ENCODE measurements at places on chromosomes 5 and 9.

GRCh38 chr9:86300701-86301100 lies 18.4 kb upstream of the ISCA1 start:
- no peak for DNase-seq

GRCh38 chr9:89799221-89799620 lies 194.4 kb downstream of the GADD45G start:
- DNase-seq: no peak

DNA sequence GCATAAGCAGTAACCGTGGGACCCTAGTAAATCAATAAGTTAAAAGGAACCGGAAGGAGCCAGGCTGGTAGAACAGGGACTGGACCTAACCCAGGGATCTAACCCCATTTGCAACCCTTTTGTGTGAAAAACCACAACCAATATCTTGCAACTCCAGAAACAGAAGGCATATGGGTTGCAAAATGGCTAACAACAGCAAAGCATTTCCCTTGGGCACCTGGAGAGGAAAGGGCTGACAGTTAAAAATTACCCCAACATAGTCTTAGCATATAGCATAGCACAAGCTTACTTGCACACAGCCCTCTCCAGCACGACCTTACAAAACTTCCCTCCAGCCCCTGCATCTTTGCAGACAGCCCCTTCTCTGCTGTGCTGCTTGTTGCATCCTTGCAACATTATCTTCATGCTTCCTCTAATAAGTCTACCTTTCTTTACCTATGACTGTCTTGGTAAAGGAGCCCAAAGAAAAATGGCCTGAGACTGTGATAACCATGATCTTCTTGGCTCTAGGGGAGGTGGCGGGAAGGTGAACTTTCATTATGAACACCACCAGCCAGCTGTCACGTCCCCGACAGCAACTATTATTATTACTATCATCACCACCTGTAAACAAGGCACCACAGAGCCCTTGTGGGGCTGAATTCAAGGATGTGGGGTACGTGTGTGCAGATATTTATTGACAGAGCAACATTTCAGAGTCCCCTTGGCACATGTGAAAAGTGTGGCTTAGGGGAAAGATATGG lies 49.8 kb downstream of the PRRC1 start:
- DNase-seq: no peak

GRCh38 chr9:127875306-127875966 lies 2.0 kb downstream of the AK1 start:
- DNase-seq: no peak

- no peak for DNase-seq
Observed at GRCh38 chr5:60495644-60496520, 204.1 kb downstream of the DEPDC1B start.

- DNase-seq: no peak
Observed at GRCh38 chr5:112290691-112291090, 128.4 kb downstream of the EPB41L4A start.

DNA sequence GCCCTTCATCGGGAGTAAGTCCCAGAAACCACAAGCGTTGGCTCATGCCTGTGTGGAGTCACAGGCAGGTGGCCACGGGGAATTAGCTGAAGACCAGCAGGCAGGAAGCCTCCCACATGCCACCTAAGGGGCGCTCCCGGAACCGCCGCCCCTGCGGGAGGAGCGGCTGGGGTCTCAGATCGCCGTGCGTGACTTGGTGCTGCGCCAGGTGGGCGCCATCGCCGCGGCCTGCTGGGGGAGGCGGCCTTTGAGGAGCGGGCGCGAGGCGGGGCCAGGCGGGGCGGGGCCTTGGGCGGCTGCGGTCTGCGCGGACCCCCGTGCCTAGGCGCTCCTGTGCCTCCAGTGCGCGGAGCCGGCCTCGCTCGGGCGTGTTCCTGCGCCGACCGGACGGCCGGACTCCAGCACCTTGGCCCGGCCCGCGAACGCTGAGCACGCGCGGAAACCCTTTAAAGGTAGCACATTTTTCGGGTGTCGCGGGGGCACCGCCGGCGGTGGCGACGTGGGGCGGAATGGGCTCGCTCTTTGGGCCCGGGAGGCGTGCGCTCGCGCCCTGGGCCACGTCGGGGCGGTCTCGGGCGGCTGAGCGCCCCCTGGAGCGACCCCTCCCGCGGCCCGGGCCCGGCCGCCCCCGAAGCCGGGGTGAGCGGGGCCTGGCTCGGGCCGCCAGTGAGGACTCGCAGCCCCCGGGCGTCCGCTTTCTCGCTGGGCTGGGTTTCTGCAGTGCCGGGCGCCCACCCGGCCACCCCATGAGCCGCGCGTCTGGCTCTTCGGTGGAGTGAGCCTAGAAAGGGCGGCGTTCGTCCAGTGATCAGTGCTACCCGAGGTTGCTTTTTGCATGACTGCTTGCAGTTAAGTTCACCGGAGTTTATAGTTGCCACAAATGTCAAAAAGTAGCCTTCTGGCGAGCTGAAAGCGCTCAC lies 24.5 kb downstream of the LECT2 start:
- no peak for DNase-seq

DNA sequence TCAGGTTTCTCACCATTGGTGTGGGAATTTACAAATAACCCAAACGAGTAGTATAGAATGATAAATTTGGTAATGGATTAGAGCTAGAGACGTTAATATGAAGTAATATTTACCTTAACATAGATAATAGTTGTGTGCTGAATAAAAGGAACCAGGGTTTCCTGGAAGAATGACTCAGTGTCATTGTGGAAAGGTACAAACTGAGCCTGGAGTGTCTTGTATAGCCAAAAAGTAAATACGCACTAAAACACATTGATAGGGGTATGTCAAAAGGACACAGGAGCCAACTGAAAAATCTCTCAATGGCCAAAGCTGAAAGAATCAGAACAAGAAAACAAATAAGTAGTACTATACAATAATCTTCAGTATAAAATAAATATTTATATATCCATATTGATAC lies 363.5 kb downstream of the SLCO4C1 start:
- DNase-seq: no peak

DNA sequence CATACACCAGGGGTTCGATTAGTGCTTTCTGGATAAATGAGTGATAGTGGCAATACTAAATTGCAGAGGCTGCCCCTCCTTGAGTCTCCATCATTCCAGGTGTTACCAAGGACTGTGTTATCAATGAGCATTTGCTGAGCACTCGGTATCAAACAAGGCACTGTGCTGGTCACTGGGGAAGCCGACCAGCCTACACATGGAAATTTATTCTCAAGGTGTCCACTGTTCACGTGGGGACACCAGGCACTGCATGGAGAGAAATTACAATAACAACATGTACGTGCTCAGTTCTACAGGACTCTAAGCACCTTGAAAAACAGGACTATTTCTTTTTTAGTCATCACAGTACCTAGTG lies 22.2 kb downstream of the RGS3 start:
- no peak for DNase-seq

DNA sequence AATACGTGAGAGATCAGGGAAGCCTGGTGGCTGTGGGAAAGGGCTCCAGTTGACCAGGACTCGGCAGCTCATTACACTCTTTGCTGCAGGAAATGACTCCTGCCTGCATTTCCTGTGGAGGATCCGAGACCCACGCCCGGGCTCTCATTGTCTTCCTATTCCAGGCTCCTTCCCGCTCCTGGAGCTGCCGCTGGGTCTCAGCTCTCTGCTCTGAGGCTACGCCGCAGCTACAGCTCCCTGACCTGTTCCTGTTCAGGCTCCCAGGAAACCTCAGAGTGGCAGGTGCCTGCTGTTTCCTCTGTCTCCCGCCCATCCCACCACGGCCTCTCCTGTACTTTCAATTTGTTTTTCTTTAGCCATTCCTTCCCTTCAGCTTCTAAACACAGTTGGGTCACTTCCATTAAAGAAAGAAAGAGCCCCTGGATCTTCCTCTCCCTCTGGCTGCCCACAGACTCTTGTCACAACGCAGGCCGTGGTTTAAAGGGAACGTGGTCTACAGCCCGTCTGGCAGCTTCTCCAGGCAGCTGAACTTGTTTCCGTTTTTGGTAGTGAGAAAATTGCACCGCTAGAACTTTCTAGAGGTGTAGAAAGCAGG lies 71.5 kb downstream of the IL6ST start:
- DNase-seq: no peak

DNA sequence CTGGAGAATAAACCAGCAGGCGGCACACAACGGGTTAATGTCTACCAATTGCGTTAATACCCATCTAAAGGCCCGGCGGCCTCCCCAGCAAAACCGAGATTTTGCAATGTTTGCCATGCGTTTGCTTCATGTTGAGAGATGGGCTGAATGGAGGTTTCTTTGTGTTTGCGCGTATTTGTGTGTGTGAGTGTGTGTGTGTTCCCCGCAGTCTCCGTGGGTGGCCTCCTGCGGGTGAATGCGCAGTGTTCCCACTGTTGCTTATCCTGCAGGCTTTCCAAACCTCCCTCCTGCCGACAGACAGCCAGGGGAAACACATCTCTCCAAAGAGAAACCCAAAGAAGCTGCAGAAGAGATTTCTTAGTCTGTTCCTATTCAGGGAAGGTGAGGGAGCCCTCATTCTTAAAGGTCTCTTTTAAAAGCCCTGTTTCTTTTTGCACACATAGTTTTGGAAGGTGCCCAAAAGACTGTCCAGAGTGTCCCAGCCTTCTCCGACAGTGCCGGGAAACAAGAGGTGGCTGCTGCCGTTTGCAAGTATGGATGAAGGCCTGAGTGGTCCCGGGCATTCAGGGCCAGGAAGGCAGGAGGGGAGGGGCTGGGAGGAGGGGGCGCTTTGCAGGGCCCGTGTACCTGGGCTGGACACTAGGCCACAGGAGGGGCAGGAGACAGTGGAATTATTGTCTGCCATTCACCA lies 103.8 kb upstream of the ERCC6L2 start:
- DNase-seq: no peak

- no peak for DNase-seq
Observed at GRCh38 chr5:175443514-175444059, 395 bp downstream of the DRD1 start.

DNA sequence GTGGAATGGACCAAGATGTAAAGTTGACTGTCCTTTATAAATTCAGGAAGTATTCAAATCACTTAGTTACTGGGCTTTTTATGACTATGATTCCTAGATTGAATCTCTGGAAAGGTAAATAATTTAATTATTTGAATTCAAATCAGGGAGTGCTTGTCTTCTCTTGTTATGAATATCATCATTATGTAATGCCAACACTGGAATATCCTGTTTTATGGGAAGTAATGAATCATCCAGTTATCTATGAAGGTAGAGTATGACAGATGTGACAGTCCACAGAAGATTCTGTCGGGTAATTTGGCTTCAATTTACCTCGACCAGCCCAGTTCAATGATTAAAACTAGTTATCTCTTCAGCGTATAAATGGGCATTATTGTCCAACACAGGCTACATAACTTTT lies 141.0 kb upstream of the NUDT12 start:
- no peak for DNase-seq

All from CD8-positive, alpha-beta memory T cell (primary cell).